ENCODE measurements at places on chromosomes 2 and 18. TPM values are rescaled to one million over a fixed set of nuclear protein-coding genes. Genes with fewer than 3 reads are reported as not detected.

- no peak for DNase-seq
Observed at GRCh38 chr2:99572373-99573164, 82.8 kb upstream of the REV1 start.

DNA sequence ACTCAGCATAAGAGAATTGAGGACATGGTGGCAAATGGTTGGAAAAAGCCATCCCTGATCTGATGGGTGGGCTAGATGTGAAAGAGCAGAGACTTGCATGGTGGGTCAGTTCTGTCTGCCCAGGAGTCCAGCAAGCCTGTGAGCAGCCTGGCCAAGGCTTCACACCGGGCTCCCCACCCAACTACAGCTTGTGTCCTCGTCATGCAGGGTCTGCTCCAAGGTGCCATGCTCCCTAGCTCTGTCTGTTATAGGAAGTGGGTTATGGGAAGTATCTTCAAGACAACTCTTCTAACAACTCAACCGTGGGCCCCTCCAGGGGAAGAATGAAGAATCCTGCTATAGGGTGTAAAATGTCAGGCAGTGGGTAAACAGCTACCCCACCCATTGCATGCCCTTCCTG is 97.4 kb downstream of the ADD2 start:
- DNase-seq = no peak

DNA sequence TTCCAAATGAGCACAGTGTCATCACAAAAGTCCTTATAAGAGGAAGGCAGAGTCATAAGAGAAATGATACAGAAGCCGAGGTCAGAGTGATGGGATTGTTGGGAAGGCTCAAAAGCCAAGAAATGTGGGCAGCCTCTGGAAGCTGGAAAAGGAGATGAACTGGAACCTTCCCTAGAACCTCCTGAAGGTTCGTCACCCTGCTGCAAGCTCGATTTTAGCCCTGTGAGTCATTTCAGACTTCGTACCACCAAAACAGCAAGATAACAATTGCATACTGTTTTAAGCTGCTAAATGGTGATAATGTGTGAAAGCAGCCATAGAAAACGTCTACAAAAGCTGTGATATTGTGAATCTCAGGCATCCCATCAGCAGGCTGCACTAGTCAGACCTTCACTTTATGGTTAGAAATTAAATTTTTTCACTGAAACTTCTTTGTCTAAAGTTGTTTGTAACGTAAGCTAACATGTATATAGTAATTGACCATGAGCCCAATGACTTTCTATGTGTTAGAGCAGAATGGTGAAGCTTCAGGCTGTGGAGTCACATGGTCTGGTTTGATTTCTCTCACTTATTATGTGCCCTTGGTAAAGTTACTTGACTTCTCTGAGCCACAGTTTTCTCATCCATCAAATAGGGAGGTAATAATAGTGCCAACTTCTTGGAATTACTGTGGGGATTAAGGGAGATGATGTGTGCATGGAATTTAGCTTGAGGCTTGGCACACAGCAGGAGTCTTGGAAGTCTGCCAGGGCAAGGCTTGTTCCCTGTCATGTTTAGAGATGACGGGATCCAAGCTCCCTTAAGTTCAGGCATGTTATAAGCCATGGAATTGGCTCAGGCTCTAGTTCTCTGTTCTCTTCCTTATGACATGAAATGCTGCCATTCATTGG is 132.0 kb upstream of the CCDC195 start:
- DNase-seq = no peak

GRCh38 chr2:210035679-210036078 is 33.2 kb downstream of the RPE start:
- no peak for DNase-seq

- no peak for DNase-seq
Observed at GRCh38 chr2:189534854-189535832, 45.4 kb downstream of the SLC40A1 start.

DNA sequence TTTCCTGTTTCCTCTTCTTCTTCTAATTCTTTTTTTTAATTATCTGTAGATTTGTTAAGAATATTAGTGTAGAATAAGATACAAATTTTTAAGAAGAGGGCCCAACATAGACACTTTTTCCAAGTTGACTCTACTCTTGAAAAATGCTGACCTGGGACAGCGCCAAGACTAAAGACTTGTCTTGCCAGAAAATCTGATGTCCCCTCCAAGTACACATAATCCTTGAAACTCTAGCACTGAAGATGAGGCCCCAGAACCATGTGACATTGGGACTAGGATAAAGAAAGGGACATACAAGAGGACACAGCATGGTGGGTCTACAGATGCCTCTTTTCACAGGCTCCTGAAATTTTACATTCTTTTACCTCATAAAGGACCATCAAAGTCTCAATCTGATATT is 271.6 kb upstream of the SESTD1 start:
- no peak for DNase-seq

DNA sequence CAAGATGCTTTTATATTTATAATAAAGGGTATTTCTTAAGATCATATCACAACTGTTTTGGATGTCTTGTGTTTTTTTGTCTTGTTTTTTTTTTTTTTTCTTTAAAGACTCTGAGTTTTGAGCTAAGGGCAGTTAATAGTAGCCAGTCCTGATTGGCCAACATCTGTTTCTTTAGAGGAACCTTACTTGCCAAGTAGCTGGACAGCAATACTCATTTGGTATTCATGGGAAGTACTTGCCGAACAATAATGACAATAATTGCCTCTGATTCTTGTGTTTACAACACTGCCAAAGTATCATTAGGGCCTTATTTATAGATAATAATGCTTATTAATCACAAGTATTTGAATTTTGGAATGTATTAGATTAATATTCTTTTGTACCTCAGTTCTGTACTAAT is 17.1 kb upstream of the POU3F3 start:
- DNase-seq = no peak

DNA sequence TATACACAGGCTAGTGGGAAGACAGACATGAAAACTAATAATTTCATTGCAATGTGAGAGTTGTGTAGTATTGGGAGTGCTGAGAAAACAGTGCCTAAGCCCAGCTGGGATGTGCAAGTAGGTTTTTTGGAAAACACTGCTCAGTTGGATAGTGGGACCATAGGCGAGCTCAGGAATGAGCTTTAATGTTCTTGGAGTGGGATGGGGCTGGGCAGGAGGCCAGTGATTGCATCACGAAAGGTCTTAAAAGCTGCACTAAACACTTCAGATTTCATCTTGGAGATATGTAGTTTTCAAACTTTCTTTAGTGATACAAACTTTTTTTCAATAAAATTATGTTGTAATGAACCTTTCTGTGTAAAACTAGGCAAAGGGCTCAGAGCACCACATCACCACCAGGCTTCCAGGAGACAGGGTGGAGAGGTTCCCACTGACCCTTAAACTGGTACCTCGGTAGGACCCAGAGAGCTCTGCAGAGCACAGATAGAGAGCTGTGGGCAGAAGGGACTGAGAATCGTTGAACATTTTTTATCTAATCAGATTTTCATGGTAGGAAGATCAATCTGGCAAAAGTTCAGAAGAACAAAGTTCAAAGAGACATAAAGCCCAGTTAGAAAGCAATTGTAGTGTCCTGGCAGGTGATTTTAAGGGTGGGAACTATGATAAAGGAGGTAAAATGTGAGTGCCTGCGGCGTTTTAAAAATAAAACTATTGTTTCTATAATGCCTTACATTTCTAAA is 176.2 kb downstream of the TRABD2A start:
- no peak for DNase-seq

- no peak for DNase-seq
Observed at GRCh38 chr2:85312404-85312803, 15.4 kb downstream of the TGOLN2 start.

DNA sequence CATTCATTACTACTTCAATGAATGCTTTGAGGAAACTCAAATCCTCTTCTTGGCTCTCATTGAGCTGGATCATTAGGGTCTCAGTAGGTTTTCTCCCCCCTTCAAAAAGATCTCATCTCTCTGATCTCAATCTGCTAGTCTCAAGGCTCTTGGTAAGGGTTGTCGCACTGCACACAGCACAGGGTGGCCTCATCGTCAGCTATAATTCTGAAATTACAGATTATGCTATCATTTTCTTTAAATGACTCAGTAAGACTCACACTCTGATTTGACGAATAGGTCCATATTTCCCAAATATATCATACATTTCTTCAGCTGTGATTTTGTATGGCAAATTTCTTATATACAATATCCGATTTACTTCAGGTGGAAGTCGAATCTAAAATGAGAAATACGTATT is 2.3 kb downstream of the SF3B6 start:
- no peak for DNase-seq

GRCh38 chr2:30990671-30991070 is 147.6 kb downstream of the GALNT14 start:
- no peak for DNase-seq

DNA sequence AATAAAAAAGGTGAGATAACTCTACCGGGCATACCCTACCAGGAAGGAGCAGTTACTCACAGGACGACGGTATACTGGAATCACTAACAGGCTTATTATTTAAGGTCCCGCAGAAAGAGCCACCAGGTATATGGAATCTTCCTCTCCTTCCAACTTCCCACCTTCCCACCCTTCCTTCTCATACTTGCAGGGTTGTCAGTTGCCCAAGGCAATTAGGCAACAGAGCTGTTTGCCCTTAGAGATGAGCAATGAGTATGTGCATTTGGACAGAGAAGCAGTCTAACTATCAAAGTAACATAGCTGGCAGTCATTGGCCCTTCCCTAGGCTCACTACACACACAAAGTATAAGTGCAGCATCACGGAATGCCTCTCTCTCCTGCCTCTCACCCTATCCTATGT is 32.1 kb upstream of the EVA1A start:
- no peak for DNase-seq

DNA sequence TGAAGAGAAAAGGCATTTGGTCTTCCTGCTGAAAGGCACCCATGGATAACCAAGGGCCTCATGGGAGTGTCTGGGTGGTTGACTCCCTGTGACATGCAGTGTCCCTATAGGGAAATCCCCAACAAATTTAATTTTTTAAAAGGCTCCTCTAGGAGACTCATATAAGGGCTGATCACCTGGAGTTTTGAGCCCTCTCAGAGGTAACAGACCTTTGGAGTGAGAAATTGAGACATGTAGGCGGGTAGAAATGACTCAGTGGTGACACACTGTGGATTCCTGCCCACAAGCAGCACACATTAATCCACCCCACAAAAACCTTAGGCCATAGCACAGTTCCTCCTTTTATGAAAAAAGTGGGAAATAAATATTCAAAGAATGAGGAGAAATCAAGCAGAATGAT is 557.0 kb upstream of the CNTNAP5 start:
- DNase-seq = no peak

DNA sequence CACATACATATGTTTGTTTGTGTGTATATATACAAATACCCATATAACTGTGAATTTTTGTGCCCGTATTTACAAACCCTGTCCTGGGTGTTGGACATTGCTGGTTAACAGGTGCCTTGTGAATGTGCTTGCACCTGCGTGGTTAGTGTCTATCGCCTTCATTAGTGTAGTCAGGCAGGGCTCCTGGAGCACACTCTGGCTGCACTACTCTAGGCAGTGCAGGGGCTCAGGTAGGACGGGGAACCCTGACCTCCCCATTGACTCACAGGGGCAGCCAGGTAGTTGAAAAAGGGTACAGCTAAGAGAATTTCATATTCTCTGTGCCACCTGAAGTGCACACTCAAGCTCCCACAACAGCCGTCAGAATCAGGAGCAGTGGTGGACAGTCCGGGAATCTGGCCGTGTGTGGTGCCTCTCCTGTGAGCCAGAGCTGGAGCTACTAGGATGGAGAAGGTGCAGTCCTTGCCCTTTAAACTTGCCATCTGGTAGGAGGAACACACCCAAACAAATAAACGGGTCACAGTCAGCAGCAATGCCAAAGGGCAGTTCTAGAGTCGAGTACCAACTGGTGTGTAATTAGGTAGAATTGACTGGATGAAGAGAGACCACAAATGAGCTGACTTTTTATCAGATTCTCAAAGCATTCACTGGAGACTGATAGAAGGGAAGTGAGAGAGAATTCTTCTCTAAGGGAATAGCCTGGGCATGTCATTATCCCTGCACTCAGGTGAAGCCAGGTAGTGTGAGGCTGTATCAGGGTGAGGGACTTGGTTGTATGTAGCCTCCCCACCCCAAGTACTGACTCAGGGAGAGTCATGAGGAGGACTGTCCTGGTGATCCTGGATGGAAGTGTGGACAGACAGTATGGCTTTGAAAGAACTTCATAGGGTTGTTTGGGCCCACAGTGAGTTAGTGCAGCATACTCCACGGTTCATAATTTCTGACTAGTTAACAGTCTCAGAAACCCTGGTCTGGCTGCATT is 44.1 kb downstream of the FARP2 start:
- no peak for DNase-seq

- no peak for DNase-seq
Observed at GRCh38 chr18:47288741-47289140, 37.3 kb upstream of the SKOR2 start.

GRCh38 chr2:40435426-40436092 is 16.3 kb downstream of the SLC8A1 start:
- DNase-seq = no peak

DNA sequence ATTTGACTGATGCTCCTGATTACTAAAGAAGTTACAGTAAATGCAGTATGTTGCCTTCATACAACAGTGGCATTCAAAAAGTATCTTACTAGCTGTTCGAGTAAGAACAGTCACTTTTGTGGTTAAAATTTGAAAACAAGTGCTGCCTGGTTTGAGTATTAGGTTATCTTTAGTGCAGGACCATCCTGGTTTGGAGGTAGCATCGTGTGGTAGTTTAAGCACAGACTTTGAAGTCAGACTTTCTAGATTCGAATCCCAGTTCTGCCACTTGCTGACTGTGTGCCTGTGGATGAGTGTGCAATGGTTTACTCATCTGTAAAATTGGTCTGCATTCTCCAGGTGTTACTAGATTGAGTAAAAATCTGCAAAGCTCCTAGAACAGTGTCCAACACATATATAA is 96.8 kb downstream of the SGPP2 start:
- DNase-seq = no peak

Gene TMEM18
- total RNA-seq = 36.9 TPM

Gene ARHGAP25
- 37.7 TPM for total RNA-seq

Gene CXCR1
- total RNA-seq = not detected

Gene ZNF532
- 7.0 TPM for total RNA-seq

Gene ASNSD1
- total RNA-seq = 46.2 TPM

Gene GKN2
- total RNA-seq = not detected

Gene PKDCC
- not detected for total RNA-seq

Gene GATA6
- total RNA-seq = not detected

Gene FN1
- total RNA-seq = 0.16 TPM

Gene LRRFIP1
- total RNA-seq = 190 TPM

Gene B3GNT7
- total RNA-seq = 0.07 TPM

Gene UGT1A5
- not detected for total RNA-seq

Gene CD8A
- total RNA-seq = 0.31 TPM

Gene TMEM169
- total RNA-seq = 1.7 TPM

Gene MORN2
- 7.6 TPM for total RNA-seq

All from activated naive CD4-positive, alpha-beta T cell treated with anti-CD3 and anti-CD28 coated beads, Interleukin-2, amount 50 U/mL, for 72 hours (primary cell).